ENCODE measurements at places on chromosomes 2 and 18.

DNA sequence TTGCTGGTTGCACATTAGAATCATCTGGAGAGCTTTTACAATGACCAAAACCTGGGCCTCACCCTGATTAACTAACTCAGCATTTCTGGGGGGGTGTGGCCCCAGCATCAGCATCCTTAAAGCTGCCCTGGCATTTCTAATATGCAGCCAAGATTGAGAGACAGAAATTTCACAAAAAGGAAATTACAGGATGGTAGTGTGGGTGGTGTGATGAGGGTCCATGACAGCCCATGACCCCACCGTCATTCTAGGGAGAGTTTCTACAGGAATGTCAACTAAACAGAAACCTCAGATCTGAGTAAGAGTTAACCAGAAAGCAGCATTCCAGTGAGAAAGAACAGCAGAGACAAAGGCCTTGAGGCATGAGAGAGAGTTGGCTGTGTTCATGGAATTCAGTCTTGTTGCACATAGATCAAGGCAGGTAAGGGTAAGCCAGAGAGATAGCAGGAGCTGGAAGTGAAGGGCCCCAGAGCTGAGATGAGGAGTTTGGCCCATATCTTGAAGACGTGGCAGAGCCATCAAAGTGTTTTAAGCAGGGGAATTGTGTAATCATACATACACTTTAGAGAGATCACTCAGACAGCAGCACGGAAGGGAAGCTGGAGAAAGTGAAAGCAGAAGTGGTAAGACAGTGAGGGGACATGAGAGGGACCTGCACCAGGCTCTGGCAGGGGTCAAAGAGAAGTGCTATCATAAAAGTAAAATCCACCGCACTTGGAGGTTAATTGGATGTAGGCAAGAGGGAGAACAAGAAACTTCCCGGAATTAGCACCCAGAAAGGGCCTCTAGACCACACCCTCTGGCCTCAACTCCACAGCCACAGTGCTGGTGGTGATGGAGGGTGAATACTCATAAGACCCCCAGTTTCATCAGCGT is 7.8 kb upstream of the TRABD2A start:
- no peak for DNase-seq

- DNase-seq = no peak
These were observed 19.1 kb upstream of the GPR55 start for GRCh38 chr2:230944123-230944653.

DNA sequence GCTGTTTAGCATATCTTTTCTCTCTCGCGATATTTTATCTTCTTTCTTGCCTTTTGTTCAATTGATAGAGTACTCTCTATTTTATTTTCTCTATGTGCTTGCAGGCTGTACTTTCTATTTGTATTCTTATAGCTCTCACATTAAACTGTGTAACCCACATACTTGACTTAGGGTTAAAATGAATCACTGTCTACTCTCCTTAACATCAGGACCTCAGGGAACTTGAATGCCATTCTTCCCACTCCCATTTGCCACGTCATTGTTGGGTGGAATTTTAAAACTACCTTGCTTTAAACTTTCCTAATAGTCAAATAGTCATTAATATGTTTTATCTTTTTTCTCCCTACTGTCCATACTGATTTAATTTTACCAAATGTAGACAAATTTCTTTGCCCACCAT is 269.7 kb downstream of the ALPK2 start:
- no peak for DNase-seq

DNA sequence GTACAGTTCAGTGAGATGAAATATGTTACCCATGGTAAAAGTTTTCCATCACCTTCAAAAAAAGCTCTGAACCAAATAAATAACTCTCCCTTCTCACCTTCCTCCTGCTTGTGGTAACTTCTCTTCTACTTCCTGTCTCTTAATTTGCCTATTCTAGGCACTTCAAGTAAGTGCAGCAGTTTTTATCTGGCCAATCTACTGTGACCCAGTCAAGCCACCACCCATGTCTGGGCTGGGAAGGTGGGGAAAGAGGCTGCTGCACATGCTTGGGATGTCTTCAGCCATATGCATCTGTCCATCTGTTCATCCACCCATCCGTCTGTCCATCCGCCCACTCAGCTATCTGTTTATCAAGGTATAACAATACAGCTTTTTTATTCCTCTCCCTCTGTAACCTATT is 31.6 kb downstream of the ZNF532 start:
- no peak for DNase-seq

DNA sequence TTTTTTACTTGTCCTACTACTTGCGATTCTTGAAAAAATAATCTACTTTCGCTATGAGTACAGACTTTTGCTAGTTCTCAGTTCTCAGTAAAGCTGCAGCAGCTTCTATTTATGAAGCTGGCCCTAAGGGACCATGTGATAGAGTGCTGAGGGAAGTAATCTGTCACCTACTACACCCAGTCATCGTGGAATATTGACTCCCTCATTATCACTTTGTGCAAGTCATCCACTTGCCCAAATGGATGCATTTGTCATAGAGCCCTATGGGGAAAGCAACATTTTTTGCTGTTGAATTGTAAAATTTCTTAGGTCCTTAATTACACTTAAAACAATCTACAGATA is 1919.8 kb downstream of the SUCLG1 start:
- DNase-seq = no peak

DNA sequence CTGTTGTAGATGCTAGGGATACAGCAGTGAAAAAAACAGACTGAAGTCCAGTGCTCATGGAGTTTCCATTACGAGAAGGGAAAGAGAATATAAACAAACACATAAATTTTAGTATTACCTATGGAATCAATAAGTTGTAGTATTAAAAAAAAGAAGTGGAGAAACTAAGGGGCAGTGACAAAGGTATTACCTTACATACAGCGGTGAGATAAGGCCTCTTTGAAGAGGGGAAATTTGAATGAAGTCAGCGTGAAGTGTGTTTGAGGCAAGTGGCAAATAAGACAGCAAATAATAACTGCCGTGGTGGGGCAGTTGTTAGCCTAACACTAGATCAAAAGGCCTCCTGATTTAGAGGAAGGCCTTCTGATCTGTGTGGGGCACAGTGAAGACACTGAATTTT is 57.9 kb downstream of the TLK1 start:
- no peak for DNase-seq

DNA sequence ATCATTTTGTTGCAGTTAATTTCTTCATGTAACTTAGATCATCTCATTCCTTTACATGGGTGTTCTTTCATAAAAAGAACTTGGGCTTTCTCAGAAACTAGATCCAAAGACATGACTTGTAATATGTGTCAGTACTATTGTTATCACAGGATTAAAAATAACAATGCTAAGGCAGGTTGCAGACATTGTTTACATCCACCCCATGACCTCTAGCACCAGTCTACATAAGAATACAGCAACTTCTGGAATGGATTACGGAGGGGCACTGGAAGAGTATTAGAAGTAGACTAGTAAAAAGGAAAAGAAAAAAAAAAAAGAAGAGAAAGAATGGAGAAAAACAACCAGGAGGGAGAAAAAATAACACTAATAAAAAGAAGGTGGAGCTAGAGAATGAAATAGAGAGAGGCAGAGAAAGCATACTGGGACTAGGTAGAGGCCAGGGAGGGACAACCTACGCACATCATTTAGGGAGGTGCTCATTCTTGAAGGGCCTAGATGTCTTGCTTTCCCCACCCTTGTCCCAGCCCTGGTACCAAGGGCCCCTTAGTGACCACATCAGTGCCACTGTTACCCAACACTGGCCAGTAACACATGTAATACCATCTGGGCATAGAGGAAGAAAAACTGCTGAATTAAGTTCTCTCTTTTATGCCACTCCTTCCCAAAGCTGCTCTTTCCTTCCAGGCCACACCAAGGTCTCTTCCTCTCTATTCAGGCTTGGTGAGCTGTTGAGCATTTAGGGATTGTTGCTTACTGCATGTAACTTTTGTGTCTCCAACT is 70.6 kb upstream of the KLF7 start:
- no peak for DNase-seq

GRCh38 chr2:64658269-64658668 is 4.6 kb upstream of the SERTAD2 start:
- no peak for DNase-seq

DNA sequence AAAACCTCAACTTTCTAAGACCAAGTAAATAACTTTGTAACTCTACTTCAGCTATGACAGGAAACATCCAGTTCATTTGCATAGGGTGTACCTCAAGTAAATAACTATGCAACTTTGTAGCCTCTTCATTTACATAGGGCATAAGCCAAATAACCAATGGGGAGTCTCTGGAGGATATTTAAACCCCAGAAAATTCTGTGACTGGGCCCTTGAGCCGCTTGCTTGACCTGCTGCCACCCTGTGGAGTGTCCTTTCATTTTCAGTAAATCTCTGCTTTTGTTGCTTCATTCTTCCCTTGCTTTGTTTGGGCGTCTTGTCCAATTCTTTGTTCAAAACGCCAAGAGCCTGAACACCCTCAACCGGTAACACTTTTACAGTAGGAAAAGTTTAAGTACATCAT is 1112.7 kb upstream of the NRXN1 start:
- no peak for DNase-seq

Measured in stimulated activated CD8-positive, alpha-beta memory T cell treated with anti-CD3 and anti-CD28 coated beads, Interleukin-15, amount 100 ng/mL, for 24 hours (primary cell).